Lung (tissue), 17 donors: ENCODE measurements at places on chromosomes 4 and X. TPM values are rescaled to one million over a fixed set of nuclear protein-coding genes. Genes with fewer than 3 reads are reported as not detected.
A peak's percentile ranks its signal among the peaks of the same experiment; 100 is the strongest.

DNA sequence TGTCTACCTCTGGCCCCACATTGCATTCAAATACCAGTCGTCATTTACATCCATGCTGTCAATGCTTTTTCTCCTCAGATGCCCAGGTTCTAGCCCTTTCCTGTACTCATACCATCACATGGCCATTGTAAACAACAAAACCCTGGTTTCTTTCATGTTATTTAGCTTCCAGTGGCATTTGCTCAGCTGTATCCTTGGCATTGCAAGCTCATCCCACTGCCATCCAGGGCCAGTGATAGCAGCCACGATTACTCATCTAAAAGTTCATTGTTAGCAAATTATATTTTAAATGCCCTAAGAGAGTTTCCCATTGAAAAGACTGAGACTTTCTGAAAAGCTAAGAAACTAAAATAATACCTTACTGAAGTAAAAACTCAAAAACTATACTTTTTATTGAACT lies 34.0 kb downstream of the VEGFC start:
- no peaks in the 10 kb centered on the region for H3K4me1 ChIP-seq
- H3K4me3 ChIP-seq: no peak overlapping the region
- no peaks in the 10 kb centered on the region for H3K36me3 ChIP-seq
- H3K27ac ChIP-seq: no peak overlapping the region
- no peak for DNase-seq
- no peaks in the 10 kb centered on the region for H3K27me3 ChIP-seq

Gene DCAF8L2
- total RNA-seq: not detected

GRCh38 chrX:122091571-122091970 lies 1044.2 kb downstream of the GLUD2 start:
- no peaks in the 10 kb centered on the region for H3K27me3 ChIP-seq
- no peaks in the 10 kb centered on the region for H3K36me3 ChIP-seq
- no peaks in the 10 kb centered on the region for H3K4me1 ChIP-seq
- no peak overlapping the region for H3K27ac ChIP-seq
- H3K4me3 ChIP-seq: no peak overlapping the region

DNA sequence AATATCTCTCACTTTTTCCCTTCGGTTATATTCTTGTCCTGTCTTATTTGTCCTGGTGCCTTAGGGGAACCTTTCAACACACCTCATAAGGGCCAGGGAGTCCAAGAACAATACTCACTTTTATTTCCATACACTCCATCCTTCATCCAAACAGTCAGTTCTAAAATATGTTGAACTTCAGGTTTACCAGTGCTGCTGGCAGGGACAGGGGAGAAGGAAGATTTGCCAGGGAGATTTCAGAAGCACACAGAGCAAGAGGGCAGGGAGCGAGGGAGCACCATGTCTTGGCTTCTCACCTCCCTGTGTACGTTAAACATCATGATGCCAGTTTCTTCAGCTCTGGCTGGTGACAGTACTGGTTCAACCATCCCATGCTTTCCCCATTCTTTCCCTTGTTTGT lies 631.1 kb upstream of the FAT1 start:
- H3K36me3 ChIP-seq: no peaks in the 10 kb centered on the region
- H3K4me1 ChIP-seq: no peaks in the 10 kb centered on the region
- H3K27me3 ChIP-seq: no peaks in the 10 kb centered on the region

- no peak overlapping the region for H3K27ac ChIP-seq
- H3K4me1 ChIP-seq: no peaks in the 10 kb centered on the region
- H3K36me3 ChIP-seq: no peaks in the 10 kb centered on the region
Observed at GRCh38 chrX:71492231-71493065, 40.5 kb upstream of the OGT start.

GRCh38 chr4:172129593-172129992 lies 316.4 kb downstream of the GALNTL6 start:
- no peak overlapping the region for H3K4me3 ChIP-seq
- H3K27me3 ChIP-seq: no peaks in the 10 kb centered on the region
- no peak overlapping the region for H3K27ac ChIP-seq
- no peak for DNase-seq

Gene NLGN4X
- total RNA-seq: 1.4 TPM

DNA sequence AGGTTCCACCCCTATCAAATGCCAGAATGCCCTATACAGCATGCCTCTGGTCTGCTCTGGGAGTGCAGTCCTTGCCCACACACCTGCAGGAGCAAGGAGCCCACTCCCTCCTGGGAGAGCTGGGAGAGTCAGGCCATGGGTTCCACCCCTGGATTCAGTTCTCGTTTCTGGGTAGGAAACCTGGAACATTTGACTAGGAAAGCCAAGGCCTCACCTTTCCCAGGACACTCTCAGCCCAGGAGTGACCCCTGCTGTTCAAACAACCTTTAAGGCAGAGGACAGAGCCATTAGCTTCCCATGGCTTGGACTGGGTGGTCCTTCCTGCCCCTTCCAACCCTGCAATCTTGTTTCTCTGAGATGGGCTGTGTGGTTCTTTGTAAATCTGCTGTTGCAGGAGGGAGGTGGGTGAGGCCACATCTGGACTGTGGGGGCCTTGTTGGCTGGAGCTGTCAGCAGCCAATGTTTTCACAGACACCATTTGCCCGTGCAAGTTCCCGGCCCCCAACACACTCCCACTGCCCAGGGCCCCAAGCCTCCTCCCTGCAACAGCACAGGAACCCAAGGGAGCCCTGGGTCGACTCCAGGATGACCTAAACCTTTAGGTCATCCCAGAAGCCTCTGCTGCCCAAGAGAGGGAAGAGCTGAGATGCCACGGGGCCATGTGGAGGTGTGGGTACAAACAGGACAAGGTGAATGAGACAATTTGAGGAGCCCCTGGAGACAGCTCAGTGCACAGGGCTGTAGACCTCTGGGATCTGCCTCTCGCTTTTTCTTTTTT lies 104.4 kb downstream of the PJA1 start:
- DNase-seq: peak; percentile 66
- no peak overlapping the region for H3K27ac ChIP-seq
- H3K27me3 ChIP-seq: no peaks in the 10 kb centered on the region
- no peaks in the 10 kb centered on the region for H3K36me3 ChIP-seq
- H3K4me3 ChIP-seq: no peak overlapping the region
